ENCODE measurements at places on chromosomes 3 and 15.
A peak's percentile ranks its signal among the peaks of the same experiment; 100 is the strongest.

DNA sequence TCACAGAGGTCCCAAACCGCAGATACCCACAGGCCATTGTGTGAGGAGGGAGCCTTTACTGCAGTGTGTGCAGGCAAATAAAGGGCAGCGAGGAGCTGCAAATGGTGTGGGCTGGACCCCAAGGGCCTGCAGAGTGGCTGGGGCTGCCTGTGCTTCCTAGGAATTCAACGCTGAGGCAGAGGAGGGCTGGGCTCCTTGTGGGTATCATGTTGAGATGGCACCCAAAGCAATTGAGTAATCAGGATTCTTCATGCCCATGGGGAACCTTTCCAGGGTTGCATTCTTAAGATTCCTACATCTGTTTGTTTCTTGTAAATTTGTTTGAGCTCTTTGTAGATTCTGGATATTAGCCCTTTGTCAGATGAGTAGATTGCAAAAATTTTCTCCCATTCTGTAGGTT, 85.4 kb upstream of the LIPC start:
- DNase-seq: no peak

DNA sequence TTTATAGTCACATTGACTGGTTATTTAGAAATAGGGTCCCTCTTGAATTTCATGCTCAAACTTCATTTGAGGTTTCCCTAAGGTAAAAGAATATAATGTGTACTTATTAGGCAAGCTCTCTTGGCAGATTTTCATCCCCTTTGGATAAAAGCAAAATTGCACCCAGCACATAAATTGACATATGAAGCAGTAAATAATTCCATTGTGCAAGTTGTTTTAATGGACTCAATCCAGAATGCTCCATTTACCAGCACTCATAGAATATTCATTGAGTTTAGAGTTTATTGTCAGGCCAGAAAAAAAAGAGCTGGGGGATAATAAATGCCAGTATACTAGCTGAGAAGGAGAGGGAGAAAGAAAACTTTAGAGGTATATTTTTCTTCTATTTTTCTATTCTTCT, 136.8 kb downstream of the TPRG1 start:
- no peak for DNase-seq

- no peak for DNase-seq
Observed at GRCh38 chr3:26099692-26100091, 309.8 kb downstream of the OXSM start.

- DNase-seq: peak; percentile 27
Observed at GRCh38 chr3:167691366-167691765, 37.6 kb upstream of the WDR49 start.

GRCh38 chr3:13811614-13812013, 68.3 kb downstream of the WNT7A start:
- no peak for DNase-seq

DNA sequence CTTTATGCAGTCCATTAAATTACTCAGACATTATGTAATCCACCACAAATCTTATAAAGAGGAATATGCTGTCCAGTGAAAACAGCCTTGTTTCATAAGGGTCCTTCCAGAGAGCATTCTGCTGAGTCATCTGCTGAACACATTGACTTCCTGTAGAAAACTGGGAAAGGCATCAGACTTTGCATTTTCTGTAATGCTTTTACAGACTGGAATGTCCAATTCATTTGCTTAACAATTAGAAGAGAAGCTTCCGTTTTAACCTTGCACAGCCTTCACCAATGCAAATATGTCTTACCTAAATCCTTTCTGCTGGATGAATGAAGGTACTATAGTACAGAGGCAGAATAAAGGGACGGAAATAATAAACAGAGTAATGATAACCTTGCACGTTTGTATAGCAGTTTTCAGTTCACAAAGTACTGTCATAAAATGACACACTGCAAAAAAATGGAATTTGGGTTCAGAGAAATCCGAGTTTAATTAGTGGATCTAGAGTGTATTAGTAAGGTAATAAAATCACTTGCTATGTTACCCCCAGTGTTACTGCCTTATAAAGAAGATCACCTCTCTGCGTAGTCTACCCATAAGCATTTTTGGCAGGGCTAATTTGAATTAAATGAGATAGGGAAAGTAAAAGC, 301.5 kb downstream of the PYDC2 start:
- no peak for DNase-seq

GRCh38 chr3:191702121-191702520, 241.2 kb downstream of the PYDC2 start:
- DNase-seq: no peak

DNA sequence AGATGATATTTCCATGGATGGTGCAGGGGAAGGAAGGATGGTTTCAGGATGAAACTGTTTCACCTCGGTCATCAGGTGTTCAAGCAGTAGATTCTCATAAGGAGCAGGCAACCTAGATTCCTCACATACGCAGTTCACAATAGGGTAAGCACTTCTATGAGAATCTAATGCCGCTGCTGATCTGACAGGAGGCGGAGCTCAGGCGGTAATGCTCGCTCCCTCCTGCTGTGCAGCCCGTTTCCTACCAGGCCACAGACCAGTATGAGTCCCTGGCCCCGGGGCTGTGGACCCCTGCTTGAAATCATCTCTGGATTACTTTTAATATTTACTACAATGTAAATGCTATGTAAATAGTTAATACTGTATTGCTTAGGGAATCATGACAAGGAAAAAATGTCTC, 241.8 kb downstream of the ROBO2 start:
- DNase-seq: no peak

DNA sequence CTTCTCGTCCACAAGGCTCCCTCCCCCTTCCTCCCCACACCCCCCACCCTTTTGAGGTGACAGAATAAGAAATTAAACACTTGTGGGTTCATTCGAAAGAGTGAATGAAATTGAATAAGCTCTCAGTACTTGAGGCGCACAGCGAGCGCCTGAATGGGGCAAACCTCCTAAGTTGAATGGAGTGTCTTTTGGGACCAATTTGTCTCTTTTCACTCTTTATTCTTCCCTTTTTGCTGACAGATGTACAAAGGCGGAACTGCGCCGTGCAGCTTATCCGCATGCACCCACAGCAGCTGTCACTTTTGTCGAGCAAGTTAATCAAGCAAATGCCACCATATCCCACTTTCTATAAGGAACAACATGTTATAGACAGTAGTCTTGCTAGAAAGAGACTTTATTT, 47.9 kb upstream of the FEZF2 start:
- DNase-seq: no peak

DNA sequence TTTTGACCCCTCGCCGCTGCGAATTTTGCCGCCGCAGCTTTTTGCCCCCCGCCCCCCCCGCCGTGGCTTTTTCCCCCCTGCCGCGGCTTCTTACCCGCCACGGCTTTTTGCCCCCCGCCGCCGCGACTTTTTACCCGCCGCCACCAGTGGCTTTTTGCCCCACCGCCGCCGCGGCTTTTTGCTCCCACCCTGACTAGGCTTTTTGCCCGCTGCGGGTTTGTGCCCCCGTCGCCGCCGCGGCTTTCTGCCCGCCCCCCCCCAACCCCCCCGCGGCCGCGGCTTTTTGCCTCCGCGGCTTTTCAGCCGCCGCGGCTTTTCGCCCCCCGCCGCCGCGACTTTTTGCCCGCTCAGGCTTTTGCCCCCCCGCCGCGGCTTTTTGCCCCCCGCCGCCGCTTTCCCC, 598.1 kb downstream of the GOLGA6L6 start:
- DNase-seq: no peak

GRCh38 chr3:134867277-134867676, 72.2 kb downstream of the EPHB1 start:
- no peak for DNase-seq

DNA sequence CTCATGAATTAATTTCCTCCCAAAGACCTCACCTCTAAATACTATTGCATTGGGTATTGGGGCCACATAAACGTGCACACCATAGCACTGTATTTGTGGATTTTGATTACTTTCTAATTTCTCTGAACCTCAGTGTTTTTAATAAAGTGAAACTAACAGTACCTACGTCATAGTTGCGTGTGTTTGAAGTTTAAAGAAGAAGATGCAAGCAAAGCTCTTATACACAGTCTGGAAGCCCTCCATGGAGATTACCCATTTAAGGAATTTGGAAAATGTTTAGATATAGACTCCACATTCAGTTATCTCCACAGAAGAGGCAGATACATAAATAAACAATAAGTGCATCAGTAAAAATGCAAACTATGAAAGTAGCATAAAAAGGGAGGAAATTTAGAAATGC, 581.1 kb upstream of the GBE1 start:
- DNase-seq: no peak

- DNase-seq: no peak
Observed at GRCh38 chr15:50549326-50549725, 2.9 kb upstream of the USP50 start.

GRCh38 chr15:44458429-44458828, 31.0 kb downstream of the CTDSPL2 start:
- DNase-seq: no peak

GRCh38 chr15:38004218-38004861, 69.9 kb downstream of the TMCO5A start:
- no peak for DNase-seq

DNA sequence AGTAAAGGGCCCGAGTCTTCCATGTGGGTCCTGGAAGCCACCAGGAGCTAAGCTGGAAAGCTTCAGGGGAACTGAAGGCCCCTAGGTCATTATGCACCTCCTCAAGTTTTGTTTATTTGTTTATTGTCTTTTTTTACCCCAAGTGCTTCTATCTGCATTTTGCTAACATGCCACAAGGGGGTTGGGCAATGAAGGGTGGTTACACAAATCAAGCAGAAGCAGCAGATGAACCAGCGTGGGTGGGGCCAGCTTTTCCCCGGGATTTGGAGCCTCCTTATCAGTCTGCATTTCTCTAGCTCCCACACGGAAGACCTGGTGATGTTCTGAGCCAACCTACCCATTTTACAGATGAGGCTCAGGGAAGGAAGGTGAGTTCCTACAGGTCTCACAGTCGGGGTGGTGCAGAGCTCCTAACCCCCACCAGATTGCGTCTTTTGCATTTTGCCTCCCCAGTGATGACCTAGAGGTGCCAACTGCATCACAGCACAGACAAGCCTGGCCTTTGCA, 16.8 kb downstream of the TMC3 start:
- DNase-seq: no peak

DNA sequence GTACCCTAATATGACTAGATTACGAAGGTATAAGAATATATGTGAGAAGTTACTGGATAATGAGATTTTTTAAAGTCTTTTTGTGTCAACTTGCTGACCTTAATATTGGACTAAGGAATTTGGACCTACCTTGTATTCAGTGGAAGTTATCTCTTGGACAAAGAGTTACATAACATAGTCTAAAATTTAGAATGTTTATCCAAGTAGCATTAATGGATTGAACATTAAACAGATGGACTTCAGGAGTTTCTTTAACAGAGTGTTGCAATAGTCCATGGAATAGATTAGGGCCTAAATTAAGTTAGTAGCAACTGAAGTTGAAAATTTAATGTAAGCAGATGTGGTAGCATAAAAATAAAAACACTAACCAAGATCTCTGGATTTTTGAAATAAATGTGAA, 266.4 kb downstream of the PYDC2 start:
- no peak for DNase-seq
